ENCODE measurements at places on chromosomes 5 and 9.
A peak's percentile ranks its signal among the peaks of the same experiment; 100 is the strongest.

DNA sequence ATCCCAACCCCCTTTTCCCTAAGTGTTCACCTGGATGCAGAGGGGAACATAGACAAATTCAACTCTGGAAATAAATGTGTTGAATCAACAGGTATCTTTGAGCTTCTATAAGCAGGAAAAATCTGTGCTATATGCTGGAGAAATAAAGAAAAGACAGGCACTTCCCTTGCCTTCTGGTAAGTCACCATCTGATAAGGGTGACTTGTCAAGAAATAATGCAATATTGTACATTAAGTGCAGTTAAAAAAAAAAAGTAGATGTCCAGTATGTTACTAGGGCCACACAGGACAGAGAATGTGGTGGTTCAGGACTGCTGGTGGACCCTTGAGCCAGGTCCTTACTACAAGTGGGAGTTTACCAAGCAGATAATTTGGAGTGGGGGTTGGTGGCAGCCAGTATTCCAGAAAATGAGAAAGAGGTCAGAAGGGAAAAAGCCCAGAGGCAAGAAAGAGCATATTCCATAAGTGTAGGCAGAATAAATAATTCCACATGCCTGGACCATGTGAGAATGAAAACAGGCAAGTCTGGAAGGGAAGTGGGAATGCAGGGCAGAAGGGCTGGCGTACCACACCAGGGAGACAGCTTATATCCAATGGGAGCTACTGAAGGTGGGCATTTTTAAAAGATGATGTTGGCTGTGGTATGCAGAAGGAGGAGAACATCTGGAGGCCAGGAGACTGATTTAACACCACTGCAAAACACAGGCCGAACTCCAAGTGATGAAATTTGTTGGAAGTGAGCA lies 209.9 kb downstream of the SEMA5A start:
- DNase-seq, result no peak

DNA sequence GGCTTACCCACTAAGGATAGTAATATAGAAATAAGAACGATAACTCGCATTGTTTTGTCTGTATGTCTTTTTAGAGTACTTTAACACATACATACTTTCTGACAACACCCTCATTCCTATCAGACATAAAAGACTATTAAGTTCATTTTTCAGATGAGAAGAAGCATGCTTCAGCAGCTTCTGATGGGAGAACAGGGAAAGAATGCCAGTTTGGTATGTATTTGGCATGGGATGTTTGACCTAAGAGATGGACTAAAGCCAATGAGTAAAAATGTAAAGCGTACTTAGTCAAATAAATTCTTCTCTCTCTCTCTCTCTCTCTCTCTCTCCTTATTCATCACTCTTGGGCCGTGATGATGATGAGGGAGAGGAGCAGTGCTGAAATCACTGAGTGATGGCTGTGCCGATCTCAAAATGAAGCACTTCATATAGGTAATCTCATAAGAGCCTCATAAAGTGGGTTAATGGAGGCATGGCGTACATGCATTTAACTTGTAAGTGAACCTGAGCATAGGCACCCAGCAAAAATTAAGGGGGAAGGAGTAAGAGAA lies 71.5 kb downstream of the SLIT3 start:
- no peak for DNase-seq

DNA sequence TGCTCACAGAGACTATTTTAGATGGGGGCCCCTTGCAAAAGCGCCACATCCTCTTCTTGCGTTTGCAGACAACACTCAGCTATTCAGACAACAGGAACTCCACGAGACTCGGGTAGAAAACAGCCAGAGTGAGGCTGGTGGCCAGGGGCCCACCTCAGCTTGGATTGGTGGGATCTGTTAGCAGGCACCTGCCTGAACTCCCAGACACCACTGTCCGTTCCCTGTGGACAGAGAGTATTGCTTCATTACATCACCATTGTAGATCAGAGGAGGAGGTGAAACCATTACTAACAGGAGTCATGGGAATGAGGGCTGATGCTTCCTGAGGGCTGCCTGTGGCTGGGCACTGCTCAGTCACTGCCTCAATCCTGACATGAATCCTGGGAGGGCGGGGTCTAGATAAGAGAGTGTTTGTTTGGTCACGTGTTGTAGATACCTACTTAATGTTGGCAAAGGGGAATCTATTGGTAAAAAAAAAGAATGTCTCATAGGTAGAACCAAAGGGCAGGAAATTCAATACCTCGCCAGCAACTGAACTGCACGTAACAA lies 4.4 kb upstream of the RAPGEF1 start:
- no peak for DNase-seq

DNA sequence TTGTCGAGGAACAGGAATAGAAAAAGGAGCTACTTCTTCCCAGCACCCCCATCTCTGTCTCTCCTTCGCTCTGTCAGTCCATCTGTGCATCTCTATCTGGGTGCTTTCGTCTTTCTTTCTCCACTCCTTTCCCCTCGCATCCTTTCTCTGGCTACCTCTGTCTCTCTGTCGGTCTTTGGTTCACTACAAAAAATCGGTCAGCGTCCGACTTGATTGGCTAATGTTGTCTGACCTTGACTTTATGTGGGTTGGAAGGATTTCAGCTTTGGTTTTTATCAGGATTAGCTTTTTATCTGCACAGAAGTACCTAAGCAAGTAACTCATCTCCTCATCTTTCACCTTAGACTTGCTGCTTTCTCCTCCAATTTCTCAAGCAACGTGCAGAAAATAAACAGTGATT lies 575.2 kb upstream of the ZNF462 start:
- DNase-seq, result no peak

GRCh38 chr5:5481206-5481605 lies 58.7 kb downstream of the ICE1 start:
- DNase-seq, result no peak

- DNase-seq, result no peak
Observed at GRCh38 chr9:38263532-38263931, 129.0 kb upstream of the ALDH1B1 start.

GRCh38 chr9:108844391-108844790 lies 11.4 kb downstream of the ACTL7B start:
- no peak for DNase-seq

- DNase-seq, result no peak
Observed at GRCh38 chr5:146076455-146076854, 28.9 kb downstream of the PLAC8L1 start.

DNA sequence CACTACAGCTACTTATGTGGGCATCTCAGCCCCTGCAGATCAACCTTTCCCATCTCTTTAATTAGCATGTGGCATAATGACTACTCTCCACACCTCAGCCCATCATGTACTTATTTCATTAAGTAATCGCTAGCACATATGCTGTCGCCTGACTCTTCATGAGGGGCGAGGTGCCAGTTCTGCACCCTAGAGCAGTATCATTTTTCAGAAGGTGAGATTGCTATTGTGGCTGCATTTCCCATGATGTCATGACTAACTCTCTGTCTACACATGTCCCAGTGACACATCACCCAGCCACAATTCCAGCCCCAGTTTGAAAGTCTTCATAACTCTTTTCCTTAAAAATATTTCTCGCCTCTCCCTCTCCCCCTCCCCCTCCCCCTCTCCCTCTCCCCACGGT lies 7.6 kb upstream of the F2RL1 start:
- DNase-seq, result no peak

- DNase-seq, result peak; percentile 17
Observed at GRCh38 chr5:177071666-177072385, 14.9 kb upstream of the FGFR4 start.

DNA sequence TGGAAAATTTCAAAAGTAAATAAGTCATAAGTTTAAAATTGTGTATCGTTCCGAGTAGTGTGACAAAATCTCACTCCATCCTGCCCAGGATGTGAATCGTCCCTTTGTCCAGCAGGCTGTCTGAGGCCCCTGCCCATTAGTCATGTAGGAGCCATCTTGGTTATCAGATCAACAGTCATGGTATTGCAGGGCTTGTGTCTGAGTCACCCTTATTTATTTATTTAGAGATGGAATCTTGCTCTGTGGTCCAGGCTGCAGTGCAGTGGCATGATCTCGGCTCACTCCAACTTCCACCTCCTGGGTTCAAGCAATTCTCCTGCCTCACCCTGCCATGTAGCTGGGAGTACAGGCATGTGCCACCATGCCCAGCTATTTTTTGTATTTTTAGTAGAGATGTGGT lies 30.2 kb downstream of the ITGA2 start:
- DNase-seq, result no peak

DNA sequence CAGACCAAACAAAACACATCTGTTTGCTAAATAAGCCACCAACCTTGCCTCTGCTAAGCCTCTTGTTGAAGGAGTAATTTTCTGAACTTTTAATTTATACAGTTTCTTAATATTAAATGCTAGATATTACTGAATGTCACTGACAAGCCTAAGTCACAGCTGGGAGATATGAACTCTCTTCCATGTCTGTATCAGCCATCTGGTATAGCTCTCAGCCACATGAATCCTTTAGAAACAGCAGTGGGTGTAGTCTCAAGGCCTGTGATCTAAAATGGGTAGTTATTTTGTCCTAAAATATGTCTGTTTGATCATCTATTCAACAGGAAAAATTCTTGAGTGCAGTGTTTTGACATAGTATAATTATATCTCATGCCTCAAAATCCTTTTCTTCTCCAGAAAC lies 97.2 kb downstream of the CAMK4 start:
- no peak for DNase-seq

GRCh38 chr5:34707451-34708107 lies 51.5 kb downstream of the RAI14 start:
- DNase-seq, result no peak

GRCh38 chr5:9761706-9762105 lies 131.6 kb upstream of the TAS2R1 start:
- no peak for DNase-seq

GRCh38 chr5:93930098-93930497 lies 188.7 kb upstream of the POU5F2 start:
- no peak for DNase-seq

DNA sequence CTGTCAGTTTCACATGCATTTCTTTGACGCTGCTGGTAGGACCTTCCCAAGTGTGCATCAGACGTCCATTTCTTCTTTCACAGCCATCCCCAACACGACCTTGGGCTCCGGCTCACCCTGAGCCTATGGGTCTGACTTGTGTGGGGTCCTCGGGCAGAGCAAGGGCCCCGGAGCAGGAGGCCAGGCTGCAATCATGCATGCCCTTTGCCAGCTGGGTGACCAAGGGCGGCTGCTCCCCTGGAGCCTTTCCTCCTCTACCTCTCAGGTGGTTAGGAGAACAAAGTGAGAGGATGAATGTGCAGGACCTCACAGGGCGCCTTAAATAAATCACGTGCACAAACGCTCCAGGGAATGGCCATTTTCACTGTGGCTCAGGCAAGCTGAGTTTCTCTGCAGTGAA lies 33.2 kb downstream of the TERT start:
- DNase-seq, result no peak

DNA sequence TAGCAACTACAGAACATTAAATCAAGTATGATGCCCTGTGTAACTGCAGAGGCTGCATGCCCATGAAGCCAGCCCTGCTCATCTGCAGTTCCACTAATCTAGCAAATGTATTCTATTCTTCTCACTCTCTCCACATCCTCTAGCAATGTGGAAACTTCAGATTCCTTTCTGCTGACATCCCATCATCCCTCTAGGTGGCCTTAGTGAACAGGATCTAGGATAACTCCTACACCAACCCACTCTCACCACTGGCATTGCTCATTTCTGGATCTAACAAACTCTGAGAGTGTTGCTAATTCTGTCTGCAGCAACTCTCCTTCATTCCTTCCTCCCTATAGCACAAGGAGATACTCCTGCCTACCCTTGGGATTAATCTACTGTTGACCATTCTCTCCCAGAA lies 80.8 kb downstream of the FAM81B start:
- DNase-seq, result no peak

DNA sequence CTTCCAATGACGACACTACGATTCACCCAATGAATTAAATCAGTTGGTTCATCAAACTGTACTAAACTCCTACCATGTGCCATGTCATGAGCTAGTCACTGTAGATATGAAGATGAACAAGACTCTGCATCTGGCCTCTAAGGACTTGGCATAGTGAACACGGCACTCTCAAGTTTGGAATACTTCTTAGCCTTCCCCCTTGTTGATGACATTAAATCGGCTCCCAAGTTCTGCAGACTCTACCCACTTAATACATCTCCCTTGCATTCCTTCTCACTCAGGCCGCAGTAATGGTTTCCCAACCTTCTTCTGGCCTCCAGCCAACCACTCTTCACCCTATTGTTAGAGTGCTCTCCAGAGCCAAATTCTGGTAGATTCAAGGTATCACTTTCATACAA lies 184.7 kb downstream of the MAPKAP1 start:
- no peak for DNase-seq

DNA sequence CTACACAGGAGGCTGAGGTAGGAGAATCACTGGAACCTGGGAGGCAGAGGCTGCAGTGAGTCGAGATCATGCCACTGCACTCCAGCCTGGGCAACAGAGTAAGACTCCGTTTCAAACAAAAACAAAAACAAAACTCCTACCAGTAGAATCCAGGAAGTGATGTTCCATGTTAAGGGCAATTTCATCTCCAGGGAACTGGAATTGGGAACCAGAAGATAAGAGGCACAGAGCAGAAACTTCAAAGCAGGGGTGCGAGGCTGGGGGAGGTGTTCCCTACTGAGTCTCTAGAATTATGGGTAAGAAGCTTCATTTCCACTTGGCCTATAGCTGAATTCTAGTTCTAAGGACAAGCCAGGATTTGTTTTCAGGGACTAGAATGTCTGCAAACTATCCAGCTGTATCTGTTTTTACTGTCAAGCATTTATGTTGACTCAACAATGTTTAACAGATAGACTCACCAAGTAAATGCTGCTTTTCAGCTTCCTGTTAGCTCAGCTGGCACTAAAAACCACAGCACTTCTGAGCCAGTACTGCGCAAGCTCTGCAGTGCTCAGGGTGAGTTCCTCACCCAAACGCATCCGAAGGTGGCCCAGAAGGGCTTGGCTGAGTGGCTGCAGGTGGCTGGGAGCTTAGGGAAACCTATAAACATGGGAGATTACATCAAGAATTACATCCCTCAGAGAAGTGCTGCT lies 320.1 kb downstream of the MTRR start:
- DNase-seq, result no peak

DNA sequence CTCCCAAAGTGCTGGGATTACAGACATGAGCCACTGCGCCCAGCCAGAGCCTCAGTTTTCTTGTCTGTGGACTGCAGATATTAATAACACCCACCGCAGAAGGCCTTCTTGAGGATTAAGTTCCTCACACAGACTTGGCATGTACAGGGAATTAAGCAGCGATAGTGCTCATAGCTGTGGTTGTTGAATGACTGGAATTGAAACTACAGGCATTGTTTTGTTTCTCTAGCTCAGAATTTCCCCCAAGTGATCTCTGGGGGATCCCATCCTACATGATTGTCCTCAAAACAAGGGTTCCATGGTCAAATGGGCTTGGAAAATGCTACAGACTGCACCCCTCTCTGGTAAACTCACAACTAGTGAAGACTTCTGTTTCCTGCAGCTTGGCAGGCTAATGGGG lies 44.2 kb upstream of the TDRD7 start:
- no peak for DNase-seq
